ENCODE measurements at places on chromosomes 12 and 14.

DNA sequence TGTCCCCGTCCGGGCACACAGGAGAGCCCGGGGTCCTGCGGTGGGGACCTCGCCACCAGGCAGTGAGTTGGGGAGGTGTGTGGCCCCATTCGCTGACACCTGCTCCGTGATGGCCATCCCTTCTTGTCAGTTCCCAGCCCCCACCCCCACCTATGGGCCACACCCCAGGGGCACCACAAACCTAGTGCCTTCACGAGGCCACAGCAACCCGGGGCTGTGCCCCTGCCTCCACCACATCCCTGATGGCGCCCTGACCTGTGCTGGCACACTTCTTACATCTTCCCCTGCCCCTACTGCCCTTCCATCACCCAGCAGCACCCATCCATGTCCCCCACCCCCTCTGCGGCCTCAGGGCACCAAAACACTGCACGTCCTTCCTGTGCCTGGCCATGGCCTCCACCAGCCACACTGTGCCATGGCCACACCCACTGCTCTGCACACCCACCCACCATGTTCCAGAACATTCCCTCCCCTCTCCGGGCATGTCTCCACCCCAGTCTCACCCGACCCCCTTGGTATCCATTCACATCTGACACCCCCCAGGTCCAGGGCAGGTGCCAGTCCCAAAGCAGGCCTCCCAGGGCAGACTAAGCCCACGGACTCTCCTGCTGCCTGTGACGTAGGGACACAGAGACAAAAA, 24.4 kb downstream of the JAG2 start:
- no peak for DNase-seq

GRCh38 chr12:131057211-131057721, 103.6 kb downstream of the ADGRD1 start:
- no peak for DNase-seq

DNA sequence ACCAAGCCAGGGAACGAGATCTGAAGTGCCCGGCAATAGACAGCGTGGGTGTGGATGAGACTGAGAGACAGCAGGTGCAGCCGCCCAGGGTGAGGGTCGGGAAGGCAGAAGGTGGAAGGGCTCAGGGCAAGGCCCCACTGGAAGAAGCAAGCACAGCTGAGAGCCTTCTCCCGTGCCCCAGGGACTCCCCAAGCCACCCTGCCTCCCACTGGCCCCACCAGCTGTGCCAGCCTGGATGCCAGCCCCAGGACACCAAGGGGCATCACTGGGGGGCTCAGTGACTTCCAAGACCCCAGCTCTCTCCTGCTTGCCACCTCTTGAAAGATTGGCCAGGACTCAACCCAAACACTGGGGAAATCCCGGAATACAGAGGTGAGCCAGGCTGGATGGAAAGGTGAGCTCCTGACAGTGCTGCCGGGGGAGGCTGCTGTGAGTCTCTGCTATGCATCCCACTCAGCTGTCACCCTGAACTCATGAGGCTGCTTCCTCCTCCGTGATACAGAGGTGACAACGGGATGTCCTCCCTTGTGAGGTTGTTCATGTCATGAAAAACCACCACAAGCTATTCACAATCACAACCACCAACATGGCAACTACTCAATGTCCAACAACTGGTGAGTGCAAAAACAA, 13.8 kb downstream of the TESC start:
- no peak for DNase-seq

GRCh38 chr12:47194501-47194900, 114.7 kb upstream of the AMIGO2 start:
- DNase-seq: no peak

- peak; percentile 31 for DNase-seq
These were observed 9.9 kb downstream of the BCL7A start for GRCh38 chr12:122031342-122032216.

DNA sequence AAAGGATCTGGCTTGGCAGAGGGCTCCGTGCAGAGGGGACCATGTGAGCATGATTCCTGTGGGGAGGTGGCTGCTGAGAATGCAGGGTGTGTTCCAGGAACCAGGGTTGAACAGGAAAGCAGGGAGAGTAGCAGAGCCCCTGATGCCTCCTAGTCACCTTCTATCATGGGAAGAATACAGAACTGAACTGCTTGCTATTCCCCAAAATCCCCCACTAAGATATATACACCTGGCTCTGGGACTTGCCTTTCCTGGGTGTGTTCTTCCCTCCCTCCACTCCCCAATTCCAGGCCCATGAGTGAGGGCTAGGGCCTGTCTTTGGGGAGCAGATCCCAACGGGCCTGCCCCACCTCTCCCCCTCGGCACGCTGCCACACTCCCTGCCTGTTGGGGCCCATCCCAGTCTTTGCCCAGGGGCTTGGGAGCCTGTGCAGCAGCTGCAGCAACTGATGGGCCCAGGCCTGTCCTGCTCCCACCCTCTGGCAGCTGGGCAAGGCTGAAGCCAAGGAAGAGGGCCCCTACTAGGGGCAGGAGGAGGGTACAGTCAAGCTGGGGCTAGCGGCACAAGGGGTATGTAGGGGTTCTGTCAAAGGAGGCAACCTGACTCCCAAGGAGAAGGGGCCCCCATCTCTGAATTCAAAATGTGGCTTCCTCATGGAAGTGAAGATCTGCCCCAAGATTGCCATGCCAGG, 3.2 kb downstream of the AJUBA start:
- DNase-seq: no peak

DNA sequence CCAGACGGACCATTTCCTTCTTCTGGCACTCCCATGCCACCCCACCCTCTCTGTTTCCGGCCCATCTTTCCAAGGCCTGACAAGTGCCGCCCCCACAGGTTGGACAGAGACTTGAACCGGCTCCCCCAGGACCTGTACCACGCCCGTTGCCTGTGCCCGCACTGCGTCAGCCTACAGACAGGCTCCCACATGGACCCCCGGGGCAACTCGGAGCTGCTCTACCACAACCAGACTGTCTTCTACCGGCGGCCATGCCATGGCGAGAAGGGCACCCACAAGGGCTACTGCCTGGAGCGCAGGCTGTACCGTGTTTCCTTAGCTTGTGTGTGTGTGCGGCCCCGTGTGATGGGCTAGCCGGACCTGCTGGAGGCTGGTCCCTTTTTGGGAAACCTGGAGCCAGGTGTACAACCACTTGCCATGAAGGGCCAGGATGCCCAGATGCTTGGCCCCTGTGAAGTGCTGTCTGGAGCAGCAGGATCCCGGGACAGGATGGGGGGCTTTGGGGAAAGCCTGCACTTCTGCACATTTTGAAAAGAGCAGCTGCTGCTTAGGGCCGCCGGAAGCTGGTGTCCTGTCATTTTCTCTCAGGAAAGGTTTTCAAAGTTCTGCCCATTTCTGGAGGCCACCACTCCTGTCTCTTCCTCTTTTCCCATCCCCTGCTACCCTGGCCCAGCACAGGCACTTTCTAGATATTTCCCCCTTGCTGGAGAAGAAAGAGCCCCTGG, 1.2 kb upstream of the CMTM5 start:
- DNase-seq: no peak

GRCh38 chr12:124636138-124636978, 68.9 kb upstream of the NCOR2 start:
- DNase-seq: peak; percentile 28

- DNase-seq: no peak
These were observed 7.0 kb upstream of the B4GALNT3 start for GRCh38 chr12:452667-453210.

GRCh38 chr12:50221228-50222008, 54.2 kb upstream of the CERS5 start:
- no peak for DNase-seq

- no peak for DNase-seq
These were observed 613 bp downstream of the RECQL start for GRCh38 chr12:21500786-21501257.

DNA sequence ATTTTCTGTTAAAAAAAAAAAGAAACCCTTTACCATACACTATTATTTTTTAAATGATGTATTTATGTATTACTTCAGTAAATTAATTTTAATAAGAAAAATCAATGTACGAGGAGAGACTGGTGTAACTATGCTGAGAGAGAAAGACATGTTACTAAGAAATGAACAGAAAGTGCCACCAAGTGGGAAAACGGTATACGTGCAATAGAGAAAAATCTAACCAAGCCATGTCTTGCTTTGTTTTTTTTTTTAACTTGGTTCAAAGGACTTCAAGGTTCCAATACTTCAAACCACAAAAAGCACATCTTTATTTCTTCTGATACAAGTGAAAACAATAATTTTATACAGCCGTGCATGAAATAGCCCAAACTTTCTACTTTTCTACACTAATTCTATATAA, 22.9 kb downstream of the NDUFA12 start:
- DNase-seq: no peak

DNA sequence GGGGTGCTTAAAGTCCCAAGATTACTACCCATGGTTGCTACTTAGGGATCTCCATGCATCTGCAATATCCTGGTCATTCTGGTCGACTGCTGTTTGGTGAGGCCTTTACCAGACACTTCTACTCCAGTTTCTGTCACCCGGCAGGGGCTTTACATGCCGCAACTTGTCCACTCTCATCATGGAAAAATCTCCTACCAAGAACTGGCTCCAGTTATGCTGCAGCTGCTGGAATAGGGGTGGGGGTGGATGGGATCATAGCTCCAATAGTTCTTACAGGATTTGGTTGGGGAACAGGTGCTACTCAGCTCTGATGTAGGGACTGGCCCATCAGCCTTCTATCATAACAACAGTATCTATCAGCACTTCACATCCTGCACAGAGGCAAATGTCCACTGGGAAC, 51.6 kb downstream of the SPTB start:
- no peak for DNase-seq

- DNase-seq: no peak
These were observed 10.6 kb downstream of the METAP2 start for GRCh38 chr12:95484524-95484923.

DNA sequence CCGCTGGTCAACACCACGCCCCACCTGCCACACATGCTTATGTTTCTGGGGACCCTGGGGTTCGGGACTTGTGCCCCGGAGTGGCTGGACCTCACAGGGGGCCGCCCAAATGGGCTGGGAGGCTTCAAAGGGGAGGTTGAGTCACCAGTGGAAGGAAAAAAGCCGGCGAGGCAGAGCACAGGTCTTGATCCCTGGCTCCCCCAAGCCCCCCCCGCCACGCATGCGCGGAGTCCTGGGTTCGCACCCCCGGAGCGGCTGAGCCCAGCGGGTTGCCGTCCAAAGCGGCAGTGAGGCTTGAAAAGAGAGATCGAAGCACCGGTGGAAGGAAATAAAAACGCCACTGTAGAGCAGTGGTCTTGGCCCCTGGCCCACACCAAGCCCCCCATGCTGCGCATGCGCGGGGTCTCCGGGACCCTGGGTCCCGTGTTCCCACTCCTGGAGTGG, 313.5 kb downstream of the ALG10 start:
- no peak for DNase-seq

DNA sequence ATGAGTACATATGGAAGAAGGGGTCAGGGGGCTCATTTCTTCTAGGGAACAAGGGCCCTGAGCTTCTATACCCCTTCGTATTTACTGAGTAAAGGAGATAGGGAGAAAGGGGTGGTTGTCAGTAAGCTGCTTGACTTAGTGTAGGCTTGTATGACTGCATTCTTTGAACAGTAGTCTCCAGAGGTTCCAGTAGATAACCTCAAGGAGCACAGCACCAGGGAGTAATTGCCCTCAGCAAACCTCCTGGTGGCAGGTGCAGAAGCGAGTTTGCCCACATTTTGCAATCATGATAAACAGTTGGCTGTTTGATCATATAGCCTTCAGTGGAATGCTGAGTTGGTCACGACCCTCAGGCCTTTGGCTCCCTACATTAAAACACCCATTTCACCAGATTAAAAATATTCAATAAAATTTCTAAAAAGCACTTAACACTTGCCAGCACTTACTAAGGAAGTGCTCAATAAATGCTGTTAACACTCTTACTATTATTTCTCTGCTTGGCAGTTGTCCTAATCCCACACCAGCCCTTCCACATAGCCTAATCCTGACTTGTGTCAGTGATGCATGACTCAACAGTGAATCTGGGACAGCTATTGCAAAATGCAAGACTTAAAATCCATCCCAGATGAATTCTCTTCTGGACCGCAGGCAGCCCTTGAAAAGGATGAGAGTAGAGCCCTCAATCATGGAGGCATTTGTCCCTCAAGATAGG, 3.7 kb upstream of the DHRS4L2 start:
- no peak for DNase-seq

DNA sequence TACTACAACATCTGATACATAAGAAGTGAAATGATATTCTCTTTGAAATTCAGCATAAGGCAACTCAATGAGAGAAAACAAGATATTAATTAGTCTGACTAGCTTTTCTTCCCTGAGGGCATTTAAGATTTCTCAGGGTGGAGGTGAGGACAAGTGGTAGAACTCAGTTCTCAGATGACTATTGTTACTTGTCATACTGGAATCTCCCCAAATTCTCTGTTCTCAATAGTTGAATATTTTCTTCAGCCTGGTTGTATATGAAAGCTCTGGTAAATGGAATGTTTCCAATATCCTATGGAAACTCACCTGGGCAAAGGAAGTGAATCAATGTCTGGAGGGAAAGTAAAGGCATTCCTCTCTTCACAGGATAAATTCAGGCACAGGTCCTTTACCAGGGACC, 18.2 kb upstream of the ITGA5 start:
- DNase-seq: no peak
